ENCODE measurements at places on chromosomes 1 and 21.
A peak's percentile ranks its signal among the peaks of the same experiment; 100 is the strongest.

DNA sequence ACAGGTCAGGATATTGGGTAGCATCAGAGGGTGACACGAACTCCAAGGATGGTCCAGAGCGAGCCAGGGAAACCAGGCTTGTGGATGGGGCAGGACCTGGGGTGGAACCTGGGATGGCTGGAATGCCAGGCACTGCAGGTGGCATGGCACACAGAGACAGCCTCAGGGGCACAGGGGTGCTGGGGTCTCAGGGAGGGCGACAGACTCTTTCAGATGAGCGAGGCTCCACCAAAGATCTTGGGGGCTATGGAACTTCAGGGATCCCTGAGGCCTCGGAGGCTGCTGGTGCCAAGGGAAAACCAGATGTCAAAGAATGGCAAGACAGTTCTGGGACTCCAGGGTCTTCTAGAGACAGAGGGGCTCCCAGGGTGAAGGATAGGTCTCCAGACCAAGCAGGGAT is 21.4 kb downstream of the IGFN1 start:
- DNase-seq: no peak

GRCh38 chr1:208054485-208054884 is 143.6 kb upstream of the CD34 start:
- DNase-seq: no peak

DNA sequence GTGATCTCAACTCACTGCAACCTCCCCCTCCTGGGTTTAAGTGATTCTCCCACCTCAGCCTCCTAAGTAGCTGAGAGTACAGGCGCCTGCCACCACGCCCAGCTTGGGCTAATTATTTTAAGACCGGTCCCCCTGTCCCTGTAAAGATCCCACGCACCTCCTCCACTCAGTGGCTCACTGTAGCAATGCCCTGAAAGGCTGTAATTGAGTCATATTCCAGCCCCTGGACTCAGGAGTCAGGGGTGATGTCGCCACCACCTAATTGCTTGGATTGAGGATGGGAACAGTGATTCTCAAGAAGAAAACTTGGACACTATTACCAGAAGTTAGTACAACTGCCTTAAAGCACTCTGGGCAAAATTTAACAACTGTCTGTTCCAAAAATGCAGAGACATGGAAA is 3.1 kb upstream of the EDARADD start:
- no peak for DNase-seq

GRCh38 chr1:176374967-176375569 is 87.9 kb upstream of the PAPPA2 start:
- DNase-seq: peak; percentile 45

GRCh38 chr21:16046656-16047330 is 317.0 kb downstream of the USP25 start:
- DNase-seq: no peak

DNA sequence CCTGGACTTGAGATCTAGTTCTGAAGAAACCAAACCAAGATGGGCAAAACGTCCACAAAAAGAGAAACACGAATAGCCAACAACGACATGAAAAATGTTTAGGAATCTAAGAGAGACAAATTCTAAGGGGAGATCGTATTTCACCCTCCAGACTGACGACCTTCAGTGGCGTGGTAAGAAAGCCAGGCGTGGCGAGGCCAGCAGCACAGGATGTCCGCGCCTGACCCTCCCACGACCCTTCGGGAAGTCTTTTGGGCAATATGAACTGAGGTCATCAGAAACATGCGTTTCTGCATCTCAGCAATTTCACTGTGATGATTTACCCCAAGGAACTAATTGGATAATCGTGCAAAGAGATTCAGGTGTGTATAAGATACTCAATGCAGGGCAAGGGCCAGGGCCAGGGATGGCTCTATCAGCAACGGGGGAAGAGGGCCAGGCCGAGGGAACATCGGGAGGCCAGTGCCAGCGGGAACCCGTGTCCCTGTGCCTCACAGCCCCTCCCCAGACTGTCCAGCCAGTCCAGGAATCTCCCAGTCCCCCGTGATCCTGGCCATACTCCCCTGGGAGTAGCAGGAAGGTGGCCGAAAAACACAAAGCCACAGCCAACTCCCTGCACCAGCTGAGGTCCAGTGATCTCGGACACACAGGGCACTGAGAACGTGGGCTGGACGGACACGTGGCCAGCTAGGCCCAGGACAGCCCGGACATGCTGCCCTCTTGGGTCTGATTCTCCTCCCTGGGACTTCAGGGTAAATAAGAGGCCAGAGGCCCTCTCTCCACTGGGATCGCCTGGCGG is 53.6 kb upstream of the ADARB1 start:
- DNase-seq: no peak

DNA sequence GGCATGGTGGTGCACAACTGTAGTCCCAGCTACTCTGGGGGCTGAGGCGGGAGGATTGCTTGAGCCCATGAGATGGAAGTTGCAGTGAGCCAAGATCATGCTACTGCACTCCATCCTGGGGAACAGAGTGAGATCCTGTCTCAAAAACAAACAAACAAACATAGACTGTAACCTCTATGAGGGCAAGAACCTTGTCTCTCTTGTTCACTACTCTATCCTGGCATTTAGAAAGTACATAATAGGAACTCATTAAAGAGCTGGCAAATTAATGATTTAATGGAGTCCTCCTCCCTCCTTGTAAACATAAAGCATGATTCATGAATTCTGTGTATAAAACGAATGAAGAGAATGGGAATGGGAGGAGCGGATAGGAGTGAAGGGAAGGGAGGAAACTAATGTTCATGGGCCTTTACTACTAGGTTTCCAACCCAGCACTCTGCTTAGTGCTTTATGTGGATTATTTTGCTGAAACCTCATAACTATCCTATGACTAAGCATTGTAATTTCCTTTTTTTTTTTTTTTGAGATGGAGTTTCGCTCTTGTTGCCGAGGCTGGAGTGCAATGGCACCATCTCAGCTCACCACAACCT is 8.6 kb downstream of the LMOD1 start:
- no peak for DNase-seq

DNA sequence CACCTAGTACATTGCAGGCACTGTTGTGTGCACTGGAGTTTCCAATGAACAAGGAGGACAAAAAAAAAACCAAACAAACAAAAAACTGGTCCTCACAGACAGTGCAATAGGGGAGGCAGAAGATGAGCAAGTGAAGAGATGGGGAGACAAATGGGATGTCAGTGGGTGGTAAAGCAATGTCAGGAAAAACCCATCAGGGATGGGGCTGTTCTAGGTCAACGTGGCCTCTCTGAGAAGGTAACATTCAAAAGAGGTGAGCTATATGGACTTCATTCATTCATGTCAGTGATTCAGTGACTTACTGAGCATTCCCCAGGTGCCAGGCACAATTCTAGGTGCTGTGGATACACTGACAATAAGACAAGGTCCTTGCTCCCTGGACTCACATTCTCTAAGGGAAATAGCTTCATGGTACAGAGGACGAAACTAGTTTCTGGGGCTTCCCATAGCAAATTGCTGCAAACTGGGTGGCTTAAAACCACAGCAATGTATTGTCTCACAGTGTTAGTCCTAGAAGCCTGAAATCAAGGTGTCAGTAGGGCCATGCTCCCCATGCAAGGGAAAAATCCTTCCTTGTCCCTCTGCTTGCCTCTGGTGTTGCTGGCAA is 140.5 kb upstream of the KLHDC7A start:
- DNase-seq: no peak

Measured in SHP77 treated with DMSO at 0.1 percent for 48 hours (cell line).